Spinal cord (tissue), 10 donors: ENCODE measurements at places on chromosomes 5 and 9.

DNA sequence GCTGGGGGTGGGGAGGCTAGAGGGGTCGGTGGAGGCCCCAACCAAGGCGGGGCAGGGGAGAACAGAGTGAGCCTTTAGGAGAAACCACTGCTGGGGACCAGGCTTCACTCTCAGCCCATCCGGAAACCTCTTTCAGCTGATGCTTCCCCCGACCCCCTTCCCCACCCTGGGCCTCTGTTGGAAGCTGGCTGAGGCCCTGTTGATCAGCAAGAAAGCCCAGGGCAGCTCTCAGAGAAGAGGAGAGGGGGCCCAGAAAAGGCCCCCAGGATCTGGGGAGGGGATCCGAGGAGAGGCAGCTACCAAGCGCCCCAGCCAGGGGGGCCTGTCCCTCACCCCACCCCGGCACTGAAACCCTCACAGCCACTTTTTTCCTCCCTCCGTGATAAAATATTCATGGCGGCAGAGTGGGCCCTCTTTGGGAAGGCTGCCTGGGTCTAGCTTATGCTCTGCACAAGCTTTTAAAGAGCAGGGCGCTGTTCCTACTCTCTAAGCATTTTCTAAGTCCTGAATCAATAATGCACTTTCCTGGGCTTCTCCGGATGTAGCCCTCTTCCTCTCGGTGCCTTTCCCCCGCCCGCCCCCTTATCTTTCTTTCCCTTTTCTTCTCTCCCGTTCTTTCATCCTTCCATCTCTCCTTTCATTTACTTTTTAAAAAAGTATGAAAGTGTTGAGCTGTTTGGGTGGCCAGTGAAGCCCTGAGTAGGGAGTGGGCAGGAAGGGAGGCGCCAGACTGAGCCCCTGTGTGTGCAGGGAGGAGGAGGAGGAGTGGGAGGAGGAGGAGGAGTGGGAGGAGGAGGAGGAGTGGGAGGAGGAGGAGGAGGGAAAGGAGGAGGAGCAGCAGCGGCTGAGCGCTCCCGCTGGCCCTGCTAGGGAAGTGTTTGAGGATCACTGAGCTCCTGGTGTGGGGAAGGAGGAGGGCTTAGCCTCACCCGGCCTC is 23.5 kb downstream of the NTNG2 start:
- no peak for DNase-seq

- no peak for DNase-seq
Observed at GRCh38 chr5:63398346-63398745, 563.9 kb downstream of the HTR1A start.

- DNase-seq = no peak
Observed at GRCh38 chr9:130987738-130988399, 21.1 kb upstream of the LAMC3 start.

DNA sequence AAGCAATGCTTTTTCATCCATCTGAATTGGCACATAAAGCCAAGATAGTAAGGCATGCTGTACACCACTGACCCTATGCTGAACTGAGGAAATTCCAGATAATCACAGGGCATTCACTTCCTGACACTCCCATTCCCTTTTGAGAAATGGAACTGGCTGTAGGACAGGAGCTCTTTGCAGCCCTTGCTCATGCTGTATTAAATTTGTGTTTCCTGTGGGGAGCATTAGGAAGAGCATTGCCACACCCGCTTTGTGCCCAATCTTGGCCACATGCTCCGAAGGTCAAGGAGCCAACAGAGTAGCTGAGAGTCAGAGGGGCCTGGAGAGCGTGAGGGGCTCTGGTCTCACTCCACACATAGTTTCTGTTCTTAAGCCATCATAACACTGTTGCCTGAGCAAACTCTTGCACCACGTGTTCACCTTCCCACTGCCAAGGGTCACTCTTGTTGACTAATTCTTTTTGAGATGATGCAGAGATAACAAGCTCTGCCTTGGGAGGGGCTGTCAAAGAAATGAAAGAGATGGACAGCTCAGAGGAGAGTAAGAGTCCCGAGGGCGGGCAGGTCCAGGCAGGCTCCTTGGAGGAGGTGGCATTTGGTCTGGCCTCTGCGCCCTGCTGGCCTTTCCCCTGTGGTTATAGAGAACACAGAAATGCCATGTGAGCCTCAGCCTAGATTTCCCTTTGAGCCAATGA is 31.7 kb upstream of the ARAP3 start:
- no peak for DNase-seq

GRCh38 chr5:153496835-153497234 is 6.4 kb downstream of the GRIA1 start:
- no peak for DNase-seq

DNA sequence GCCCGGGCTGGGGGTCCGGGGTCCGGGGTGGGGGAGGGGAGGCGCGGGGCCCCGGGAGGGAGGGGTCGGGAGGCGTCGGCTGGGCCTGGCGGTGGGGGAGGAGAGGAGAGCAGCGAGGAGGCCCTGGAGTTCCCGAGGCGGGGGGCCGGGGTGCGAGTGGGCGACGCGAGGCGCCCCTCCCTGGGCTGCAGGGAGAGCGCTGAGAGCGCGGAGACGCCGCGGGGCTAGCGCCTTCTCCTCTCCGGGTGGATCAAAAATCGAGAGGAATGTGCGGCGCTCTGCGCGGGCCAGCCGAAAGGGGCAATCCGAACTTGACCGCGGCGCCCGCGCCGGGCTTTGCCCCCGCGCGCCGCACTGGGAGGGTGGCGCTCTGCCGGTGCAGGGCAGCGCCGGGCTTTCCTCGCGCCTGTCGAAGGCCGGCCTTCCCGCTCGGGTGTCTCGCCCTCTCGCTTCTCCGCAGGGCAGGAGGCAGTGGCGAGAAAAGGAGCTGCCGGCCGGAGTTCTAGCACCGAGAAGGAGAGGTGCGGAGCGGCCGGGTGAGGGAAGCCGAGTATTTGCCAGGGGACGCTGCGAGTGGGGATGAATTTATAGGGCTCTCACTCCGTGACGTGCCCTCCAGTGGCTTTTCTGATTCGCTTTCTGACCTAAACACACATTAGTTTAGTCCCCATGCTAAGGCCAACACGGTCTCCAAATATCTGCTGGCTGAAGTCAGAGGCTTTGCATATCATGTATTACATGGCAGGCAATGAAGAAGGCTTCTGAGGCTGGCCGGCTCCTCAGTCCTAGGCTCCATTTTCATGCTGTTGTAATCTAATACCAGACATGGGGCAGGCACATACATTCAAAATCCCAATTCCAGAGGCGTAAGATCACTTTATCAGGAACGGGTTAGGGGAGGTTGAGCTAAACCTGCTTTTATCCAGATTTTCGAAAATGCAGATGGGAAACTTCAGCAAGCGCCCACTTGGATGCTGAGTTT is 503 bp upstream of the GDNF start:
- no peak for DNase-seq

DNA sequence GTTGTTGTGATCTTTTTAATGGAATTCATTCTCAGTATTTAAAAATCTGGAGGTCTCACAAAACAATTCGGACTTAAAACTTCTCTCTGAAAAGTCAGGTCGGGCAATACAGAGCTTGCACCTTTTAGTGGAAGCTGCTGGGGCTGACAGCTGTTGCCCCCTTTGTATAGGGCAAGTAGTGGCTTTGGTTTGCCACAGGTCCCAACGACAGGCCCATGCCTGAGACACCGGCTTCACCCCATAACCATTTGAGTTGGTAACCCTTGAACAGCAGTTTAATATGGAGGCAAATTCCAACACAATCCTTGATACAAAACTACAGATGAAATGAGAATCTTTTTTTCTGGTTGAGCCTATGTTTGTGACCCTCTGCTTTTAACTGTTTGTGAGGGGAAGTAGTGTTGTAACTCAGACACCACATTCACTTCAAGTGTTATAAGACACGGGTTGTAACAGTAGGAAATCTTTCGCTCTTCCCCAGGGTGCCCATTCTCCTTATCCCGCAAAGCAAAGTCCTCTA is 752 bp upstream of the GLRX start:
- DNase-seq = no peak

DNA sequence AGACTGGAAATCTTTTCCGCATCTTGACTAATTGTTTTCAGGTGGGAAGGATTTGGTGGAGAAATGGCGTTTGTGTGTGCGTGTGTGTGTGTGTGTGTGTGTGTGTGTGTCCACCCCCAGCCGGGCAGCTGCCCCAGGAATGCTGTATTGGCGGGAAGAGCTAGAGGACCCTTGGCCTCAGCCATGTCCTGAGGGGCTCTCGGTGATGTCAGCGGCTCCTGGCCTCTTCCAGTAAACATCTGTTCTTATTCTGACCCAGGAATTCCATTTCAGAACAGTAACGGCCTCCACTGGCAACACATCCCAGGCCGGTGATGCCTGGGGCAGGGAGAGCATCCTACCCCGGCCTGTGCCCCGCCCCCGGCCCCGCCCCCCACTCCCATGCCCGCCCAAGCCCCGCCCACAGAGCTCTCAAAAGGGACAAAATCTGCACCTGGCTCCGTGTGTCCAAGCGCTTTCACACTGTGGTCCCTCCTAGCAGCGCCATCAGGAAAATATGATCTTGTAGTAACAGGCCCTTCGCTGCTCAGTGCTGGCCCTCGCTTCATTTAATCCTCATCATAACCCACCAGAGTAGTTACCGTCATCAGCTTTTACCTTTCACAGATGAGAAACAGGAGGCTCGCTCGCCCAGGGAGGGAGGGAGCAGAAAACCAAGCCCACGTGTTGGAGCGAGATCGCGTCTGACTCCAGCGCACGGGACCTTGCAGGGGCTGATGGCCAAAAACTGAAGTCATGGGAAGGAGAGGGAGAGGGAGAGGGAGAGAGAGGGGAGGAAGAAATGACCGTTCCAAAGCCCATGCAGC is 18.9 kb downstream of the ADAMTS2 start:
- DNase-seq = no peak

- no peak for DNase-seq
Observed at GRCh38 chr5:56849671-56850070, 34.3 kb downstream of the MAP3K1 start.

DNA sequence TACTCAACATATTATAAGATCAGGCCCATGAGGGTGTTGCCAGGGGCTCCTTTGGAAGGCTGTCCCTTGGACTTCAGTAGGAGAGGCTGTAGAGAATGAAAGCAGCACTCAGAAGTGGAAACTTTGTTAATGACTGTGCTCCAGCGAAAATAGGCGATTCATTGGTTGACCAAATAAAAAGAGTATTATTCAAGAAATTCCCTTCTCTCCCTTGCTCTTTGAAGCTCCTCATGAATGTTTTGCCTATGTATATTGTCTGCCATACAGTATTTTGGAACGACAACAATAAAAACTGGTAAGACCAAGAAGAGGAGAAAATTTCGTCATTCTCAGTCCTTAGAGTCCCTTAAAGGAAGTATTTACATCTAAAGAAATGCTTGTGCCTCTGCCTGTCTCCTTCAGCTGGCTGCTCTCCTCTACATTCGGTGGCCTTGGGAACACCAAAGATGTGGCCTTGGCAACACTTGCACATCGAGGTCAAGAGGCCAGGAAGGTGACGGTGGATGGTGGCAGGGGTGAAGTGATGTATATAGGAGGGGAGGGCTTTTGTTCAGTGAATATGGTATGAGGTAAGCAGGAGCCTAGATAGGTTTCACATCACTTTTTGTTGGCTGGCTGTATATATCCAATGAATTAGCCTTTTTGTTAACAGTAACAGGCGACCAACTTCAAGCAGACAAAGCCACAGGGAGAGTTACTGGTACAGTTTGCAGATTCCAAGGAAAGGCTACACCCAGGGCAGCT is 95.0 kb upstream of the ACTBL2 start:
- no peak for DNase-seq

- no peak for DNase-seq
Observed at GRCh38 chr5:122498163-122498562, 186.1 kb downstream of the SNCAIP start.

DNA sequence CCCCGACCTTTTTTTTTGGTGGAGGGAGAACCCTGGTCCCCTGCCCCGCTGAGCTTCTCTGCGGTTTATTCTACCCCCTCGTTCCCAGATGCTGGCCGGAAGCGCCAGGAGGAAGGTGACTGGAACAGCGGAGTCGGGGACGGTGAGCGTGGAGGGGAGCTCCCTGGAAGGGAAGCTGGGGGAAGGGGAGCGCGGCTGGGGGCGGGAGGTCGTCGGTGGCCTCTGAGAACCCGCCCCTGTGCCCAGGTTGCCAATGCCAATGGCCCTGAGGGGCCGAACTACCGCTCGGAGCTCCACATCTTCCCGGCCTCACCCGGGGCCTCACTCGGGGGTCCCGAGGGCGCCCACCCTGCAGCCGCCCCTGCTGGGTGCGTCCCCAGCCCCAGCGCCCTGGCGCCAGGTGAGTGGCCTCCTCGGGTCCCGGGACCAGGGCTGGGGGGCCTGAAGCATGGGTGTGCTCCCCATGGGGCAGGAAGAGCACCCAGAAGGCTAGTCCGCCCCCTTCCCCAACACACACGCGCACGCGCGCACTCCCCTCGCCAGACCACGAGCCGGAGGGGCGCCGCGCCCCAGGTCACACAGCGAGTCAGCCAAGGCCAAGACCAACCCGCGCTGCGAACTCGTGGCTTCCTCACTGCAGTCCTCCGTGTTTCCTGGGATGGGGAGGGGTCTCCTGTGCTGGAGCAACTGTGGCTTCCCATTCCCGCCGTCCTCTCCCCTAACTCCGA is 10.6 kb downstream of the MYOZ3 start:
- DNase-seq = no peak

DNA sequence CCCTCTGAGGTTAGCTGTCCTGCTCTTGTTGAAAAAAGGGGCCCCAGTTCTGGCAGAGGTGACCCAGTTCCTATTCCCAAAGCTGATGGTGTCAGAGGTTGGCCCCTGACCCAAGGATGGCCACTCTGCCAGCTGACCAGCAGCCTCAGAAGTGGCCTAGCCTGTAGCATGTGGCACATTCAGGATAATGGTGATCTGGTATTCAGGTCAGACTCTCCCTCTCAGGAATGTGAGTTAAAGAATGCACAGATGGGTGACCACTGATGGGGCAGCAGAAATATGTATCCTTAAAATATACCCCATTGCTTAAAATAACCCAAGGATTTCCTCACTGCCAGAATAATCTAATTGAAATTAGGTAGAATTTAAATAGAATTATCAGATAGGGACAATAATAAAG is 369.2 kb downstream of the SEMA5A start:
- DNase-seq = no peak

GRCh38 chr9:5842929-5843793 is 10.2 kb upstream of the ERMP1 start:
- no peak for DNase-seq

DNA sequence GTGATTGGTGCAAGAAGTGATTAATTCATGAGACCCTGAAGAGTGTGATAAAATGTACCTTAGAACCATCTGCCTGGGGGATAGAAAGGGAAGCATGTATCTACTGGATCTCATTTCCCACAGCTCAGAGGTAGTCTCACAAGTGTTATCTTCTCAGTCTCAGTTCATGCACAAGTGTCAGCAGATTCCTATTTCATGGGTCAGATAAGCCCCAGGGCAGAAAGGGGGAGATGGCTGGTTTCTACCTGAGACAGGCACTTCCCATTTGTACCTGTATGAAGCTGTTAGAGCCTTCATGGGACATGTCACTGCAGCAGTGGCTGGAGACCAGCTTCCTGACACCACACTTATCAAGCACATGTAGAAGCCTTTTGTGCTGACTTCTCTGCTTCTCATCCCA is 45.6 kb upstream of the SMIM15 start:
- DNase-seq = no peak

- no peak for DNase-seq
Observed at GRCh38 chr5:124370601-124371000, 375.8 kb downstream of the ZNF608 start.

GRCh38 chr5:3590967-3591900 is 4.4 kb upstream of the IRX1 start:
- no peak for DNase-seq
